GOT3 (cell line): ENCODE measurements at places on chromosomes 4 and X.

DNA sequence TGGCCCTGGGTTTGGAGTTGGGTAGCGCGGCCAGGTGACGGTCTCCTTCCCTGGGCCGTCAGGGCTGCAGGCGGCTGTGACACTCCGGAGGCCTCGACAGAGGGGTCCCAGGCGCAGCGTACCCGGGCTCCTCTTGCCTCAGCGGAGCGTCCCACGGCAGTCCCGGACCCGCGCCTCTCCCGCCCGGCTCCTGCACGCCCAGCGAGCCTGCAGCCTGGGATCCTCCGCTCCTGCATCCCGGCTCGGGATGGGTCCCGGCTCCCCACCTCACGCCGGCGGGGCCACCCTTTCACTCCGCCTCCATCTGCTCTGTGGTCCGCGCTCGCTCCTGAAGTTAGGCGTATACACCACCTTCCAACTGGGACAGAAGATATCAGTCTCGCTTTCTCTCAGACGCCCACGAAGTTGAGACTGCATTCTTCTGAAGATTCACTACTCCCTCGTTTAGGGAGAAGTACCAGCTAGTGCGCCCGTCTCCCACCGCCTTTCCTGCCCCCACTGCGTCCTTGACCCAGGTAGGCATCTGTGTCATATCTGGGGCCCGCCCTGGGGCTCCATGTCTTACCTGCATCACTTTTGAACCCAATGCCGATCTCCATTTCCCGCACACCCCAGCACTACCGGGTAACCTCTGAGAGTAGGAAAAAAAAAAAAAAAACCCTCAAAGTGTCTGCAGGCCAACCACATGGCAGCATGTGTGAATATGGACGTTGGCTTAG is 32.3 kb upstream of the KDR start:
- DNase-seq, result no peak

GRCh38 chrX:69236641-69237040 is 71.4 kb upstream of the PJA1 start:
- no peak for DNase-seq

DNA sequence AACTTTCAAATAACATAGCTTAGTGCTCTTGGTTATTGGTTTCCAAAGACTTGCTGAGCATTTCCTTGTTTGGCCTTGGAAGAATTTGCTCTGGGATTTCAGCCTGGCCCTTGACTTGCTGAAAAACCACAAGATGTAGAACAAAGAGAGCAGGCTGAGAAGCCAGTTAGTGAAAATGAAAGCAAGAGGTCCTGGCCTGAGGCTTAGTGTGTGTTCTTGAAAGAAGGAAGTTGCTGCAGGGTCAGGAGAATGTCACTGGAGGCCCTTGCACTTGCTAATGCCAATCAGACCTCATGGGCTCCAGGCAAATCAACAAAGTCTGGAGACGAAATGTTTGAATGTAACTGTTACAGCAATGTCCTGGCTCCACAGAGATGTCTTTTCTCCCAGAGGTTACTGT is 79.4 kb downstream of the SYNPO2 start:
- DNase-seq, result no peak

DNA sequence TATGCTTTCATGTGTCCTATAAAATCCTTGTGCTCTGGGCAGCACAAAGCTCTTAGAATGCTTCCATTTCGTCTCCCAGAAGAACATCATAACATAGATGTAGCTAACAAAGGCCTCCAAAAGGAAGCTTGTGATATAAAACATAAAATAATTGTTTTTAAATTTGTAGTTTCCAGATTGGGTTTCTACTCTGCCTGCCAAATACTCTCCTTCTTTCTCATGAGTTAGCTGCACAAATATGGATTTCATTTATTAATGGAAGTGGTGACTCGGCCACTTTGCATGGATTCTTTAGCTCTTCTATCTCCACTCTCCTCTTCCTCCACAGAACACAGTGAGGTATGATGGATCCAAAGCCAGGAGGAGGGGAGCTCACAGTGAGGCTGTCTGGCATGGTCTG is 265.4 kb downstream of the COL25A1 start:
- no peak for DNase-seq

DNA sequence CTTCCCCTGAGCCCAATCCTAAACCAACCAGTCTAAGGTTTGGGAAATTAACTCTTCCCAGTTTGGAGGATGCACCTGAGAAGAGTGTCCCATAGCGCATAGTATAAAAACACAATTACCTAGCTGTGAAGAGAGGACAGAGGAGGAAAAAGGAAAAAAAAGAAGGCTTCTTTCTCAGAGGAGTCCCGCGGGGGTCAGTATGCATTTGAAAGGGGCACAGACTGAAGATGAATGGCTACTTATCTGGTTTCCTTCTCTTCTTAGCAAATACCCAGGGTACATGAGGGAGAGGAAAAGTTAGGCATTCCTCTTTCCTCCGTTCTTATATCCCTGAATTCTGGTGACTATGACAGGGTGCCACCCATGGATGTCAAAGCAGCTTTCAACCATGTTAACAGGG is 96.9 kb downstream of the TMEM47 start:
- no peak for DNase-seq

DNA sequence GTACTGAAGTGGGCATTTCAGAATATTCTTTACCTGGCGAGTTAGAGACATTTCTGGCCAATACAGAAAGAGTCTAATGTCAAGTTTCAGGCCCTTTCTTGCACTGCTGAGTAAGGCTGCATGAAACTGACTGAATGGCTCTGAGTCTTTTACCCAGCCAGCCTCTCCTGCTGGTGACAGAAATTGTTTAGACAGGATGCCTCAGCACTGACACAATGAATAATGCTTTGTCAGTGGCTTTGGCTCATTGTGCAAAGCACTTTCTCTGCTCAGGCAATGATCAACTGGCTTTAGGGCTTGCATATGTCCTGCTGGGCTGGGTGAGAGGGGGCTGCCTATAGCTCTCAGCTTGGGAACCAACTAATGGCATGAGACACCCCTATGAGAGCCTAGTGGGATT is 45.5 kb downstream of the CLNK start:
- DNase-seq, result no peak

DNA sequence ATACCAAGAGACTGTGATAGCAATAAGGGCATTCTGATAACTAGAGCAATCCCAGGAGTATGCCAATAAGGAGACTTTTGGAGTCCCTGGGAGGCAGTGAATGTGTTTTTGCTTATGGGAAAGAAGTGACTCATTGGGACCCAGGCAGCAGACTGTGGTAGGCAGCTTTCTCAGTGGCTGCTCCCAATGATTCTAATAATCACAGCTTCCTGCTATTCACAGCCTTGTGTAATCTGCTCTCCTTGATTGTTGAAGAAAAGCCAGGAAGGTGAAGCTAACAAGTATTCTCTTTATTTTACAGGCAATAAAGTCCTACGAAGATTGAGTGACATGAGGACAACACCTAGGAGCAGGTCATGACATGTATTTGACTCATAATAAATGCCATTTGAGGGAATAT is 70.3 kb upstream of the DDX60 start:
- DNase-seq, result no peak

DNA sequence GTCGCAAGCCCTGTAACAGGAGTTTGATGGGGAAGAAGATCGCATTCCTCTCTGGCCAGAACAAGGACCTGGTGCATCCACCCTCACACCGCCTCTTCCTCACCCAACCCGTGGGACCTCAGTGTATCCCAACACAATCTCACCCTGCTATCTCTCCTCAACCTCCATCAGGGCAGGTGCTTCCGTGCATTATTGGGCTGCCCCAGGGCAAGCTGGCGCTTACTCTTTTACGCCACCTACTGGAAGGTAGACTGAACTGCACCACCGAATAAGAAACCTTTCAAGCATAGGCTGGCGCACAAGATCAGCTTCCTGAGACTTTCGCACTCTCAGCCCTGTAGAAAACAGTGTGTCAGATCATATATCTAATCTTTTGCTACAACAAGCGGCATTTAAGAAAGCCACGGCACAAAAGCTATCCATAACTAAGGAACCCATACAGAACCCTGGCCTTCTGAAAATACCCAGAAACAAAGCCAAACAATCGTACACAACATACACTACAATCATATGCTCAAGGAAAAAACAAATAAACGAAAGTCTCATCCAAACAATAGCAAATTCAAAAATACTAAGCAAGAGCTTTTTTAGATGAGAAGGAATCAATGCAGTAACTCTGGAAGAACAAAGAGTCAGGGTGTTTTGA is 209.3 kb downstream of the UGT8 start:
- no peak for DNase-seq

DNA sequence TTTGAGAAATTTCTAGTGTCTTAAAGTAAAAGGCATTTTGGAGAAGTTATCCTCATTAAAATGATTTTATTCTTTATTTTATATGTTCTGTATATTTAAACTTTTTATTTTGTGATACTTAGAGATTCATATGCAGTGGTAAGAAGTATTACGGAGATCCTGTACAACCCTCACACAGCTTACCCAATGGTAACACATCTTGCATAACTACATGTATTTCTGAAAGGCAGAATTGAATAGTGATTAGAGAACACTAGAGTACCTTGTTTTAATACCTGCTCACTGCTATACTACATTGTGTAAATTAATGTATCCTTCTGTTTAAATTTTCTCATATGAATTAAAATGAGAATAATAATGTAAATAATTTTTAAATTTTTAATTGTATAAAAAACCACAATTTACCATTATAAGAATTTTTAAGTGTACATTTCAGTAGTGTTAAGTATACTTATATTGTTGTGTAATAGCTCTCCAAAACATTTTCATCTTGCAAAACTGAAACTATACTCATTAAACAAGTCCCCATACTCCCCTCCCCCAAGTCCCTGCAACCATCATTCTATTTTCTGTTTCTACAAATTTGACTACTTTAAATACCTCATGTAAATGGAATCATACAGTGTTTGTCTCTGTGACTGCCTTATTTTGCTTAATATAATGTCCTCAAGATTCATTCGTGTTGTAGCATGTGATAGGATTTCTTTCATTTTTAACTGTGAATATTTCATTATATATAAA is 45.4 kb downstream of the INTS12 start:
- no peak for DNase-seq

GRCh38 chrX:63658920-63659319 is 126.1 kb downstream of the ARHGEF9 start:
- DNase-seq, result no peak

DNA sequence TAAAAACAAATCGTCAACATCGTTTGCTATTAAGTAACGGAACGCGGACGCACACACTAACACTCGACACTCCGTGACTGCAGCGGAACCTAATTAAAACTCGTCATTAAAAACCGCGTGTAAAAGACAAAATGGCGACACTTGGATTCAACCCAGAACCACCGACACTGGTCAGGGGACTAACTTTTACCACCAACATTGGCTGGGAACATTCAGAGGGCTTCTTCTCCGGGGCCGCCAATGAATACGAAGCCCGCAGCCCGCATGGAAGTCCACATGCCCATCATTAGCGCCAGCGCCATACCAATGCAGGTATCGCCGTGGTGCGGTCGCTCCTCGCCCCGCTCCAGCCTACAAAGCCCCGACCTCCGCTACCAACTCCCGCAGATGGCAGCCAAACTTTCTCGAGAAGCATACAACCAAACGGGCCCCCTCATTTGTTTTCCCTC is 498 bp downstream of the RBMX start:
- DNase-seq, result no peak

GRCh38 chr4:160100316-160100715 is 997.4 kb downstream of the RAPGEF2 start:
- no peak for DNase-seq

DNA sequence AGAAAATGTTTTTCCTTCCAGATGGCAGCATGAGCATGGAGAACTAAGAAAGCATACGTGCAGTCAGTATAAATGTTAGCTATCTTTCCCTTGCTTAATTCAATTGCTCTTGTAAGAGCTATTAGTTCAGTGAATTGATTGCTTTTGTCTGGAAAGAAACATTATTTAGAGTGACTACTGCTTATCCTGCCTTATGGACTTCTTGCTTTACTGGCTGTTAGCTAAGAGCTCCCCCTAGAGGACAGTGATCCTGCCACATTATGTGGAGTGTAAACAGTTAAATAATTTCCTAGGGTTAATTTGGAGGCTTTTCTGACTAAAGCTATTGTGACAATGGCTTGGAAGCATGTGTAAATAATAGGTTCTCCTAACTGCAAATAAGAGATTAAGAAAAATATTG is 1402.4 kb downstream of the FAM133A start:
- DNase-seq, result no peak
